ENCODE measurements at places on chromosomes 13 and 19. TPM values are rescaled to one million over a fixed set of nuclear protein-coding genes. Genes with fewer than 3 reads are reported as not detected.

SLC27A1 gene
- 27.3 TPM for total RNA-seq

AP1M2 gene
- 45.5 TPM for total RNA-seq

TMEM238 gene
- total RNA-seq: 2.5 TPM

ATP8B3 gene
- 0.72 TPM for total RNA-seq

ZSCAN22 gene
- 6.1 TPM for total RNA-seq

LINGO3 gene
- total RNA-seq: not detected

FXYD3 gene
- total RNA-seq: 3.8 TPM

DNA sequence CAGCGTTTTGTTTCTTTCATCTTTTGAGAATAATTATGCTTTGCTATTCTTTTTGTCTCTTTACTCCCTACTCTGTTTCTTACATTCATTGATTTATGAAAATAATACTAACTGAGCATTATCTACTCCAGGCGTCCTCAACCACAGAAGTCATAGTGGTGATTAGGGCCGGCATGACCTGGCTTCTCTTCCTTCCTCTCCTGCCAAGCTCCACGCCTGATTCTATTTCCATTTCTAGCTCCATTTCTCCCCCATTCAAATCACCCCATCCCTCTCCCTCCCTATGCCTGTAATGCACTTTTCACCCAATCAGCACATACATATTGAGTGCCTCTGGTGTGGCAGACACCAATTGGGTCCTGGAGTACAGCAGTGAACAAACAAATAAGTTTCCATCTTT lies 183.2 kb upstream of the GPR12 start:
- no peak for DNase-seq
- no peak overlapping the region for H3K27ac ChIP-seq
- H3K4me1 ChIP-seq: no peaks in the 10 kb centered on the region
- no peak overlapping the region for H3K4me3 ChIP-seq
- no peaks in the 10 kb centered on the region for H3K36me3 ChIP-seq

DNA sequence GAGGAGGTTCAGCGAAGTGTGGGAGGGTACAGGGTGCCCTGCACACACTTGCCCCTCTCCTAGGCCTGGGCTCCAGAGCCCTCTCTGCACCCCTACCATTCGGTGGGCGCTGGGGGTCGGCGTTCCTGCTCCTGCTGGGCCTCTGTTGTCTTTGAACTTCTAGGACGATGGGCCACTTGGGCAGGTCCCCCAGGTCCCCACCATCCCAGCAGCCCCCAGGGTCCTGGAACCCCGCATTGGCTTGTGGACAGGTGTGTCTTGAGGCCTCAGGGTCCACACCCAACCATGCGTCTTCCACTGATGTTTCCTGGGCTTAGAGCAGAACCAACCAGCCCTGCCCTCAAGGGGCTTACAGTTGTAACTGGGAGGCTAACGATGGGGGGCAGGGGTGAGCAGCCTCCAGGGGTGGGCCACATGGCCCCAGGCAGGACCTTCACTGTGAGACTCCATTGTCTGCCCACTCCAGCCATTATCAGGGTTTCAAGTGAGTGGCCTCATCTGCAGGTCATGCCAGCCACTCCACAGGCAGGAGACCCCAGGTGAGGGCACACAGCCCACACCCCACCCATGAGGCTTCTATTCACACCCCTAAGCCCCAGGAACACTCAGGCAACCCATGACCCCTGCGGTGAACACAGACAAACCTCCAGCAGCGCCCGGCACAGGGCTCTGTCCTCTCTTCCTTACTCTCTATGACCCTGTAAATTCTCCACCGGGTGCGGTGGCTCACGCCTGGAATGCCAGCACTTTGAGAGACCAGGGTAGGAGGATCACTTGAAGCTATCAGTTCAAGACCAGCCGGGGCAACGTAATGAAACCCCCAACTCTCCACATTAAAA lies 2.0 kb upstream of the KLF16 start:
- peaks cover 8% of the 10 kb centered on the region for H3K4me1 ChIP-seq
- H3K27ac ChIP-seq: peak overlapping the region; percentile 87
- no peaks in the 10 kb centered on the region for H3K36me3 ChIP-seq
- H3K4me3 ChIP-seq: no peak overlapping the region

DNA sequence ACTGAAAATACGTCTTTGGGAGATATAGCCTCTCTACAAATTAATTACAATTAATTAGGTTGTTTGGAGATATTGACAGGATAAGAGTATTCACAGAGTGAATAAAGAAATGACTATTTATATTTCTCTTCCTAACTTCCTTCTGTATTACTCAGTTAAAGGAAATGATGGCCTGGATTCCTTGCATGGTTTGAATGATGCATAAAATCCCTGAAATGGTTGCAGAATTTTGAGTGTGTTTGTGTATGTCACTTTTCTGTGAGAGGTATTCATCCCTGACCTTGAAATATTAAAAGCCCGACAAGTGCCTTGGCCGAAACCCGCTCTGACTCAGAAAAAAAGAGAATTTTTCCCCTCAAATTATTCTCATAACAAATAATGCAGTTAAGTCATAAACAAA lies 90.0 kb downstream of the PDS5B start:
- H3K36me3 ChIP-seq: no peaks in the 10 kb centered on the region
- no peak overlapping the region for H3K4me3 ChIP-seq
- no peak for DNase-seq
- no peaks in the 10 kb centered on the region for H3K4me1 ChIP-seq
- H3K27me3 ChIP-seq: no peaks in the 10 kb centered on the region
- no peak overlapping the region for H3K27ac ChIP-seq

GRCh38 chr13:24313439-24313838 lies 4.1 kb downstream of the C1QTNF9 start:
- no peaks in the 10 kb centered on the region for H3K4me1 ChIP-seq
- H3K27me3 ChIP-seq: no peaks in the 10 kb centered on the region
- DNase-seq: no peak
- H3K27ac ChIP-seq: no peak overlapping the region
- no peaks in the 10 kb centered on the region for H3K36me3 ChIP-seq

- H3K27ac ChIP-seq: no peak overlapping the region
- no peaks in the 10 kb centered on the region for H3K27me3 ChIP-seq
- H3K36me3 ChIP-seq: no peaks in the 10 kb centered on the region
- H3K4me1 ChIP-seq: no peaks in the 10 kb centered on the region
- no peak for DNase-seq
Observed at GRCh38 chr19:16969135-16969534, 57.5 kb downstream of the CPAMD8 start.

DNA sequence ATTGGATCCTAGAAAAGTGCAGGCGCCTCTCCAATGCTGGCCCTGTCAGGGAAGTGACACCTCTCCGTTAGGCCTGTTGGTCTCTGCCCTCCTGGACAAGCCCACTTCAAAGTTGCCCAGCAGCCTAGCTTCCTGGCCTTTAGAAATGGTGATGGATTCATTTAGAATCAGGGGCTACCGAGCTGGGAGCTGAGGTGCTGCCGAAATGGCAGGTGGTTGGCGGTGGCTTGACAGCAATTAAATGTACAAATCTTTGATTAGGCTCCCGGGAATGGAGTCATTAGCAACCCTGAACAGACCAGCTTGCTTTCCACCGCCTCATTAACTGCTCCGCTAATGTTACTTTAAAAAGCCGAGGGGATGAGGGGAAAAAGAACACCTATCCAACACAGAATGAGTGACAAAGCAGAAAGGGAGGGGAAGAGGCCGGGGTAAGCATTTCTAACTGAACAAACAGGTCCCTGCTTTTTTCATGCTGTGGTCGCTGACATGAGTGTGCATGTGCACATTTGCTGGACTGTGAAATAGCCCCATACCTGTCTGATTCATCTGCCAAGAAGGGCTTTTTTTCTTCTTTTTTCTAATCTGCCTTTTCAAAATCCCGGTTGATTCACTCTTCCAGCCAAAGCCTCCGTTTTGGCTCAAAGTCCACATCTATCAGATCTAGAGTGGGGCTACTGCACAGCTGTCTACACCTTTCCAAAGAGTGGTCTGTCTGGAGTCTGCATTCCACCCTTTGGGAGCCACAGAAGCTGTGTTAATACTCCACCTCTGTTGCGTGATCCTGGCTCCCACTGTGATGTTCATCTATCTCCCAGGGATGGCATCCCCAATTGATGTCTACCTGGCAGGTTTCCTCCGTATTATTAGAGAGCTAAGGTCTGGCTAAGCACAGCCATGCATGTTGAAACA lies 431.9 kb downstream of the COG6 start:
- no peak overlapping the region for H3K27ac ChIP-seq
- no peaks in the 10 kb centered on the region for H3K27me3 ChIP-seq
- H3K36me3 ChIP-seq: no peaks in the 10 kb centered on the region
- no peak for DNase-seq

DNA sequence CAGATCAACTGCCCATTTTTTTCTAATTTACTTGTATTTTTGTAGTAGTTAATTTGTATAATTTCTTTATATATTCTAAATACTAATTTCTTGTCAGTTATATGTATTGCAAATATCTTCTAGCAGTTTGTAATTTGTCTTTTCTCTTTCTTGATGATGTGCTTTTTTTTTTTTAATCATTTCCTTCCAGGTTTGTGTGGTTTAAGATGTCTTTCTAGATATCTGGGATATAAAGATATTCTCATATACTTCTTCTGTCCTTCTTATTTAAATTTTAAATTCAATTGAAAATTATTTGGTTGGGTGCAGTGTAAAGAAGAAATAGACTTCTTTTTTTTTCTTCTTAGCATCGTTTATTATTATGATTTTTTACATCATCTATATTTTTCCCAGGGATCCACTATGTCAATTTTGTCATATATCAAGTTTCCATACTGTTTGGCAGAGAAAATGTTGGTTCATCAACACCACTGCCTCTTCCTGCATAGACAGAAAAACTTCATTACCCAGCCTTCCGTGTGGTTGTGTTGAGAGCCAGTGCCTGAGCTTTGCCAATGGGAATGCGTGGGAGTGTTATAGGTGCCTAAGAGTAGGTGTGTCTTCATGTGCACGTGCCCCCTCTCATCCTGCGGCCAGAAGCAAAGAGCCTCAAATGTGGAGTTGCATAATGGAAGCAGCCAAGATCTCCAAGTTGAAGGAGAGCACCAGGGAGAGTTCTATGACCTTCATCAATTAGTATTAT lies 15.8 kb downstream of the CPB2 start:
- H3K27ac ChIP-seq: no peak overlapping the region
- no peaks in the 10 kb centered on the region for H3K36me3 ChIP-seq
- H3K4me3 ChIP-seq: no peak overlapping the region
- no peaks in the 10 kb centered on the region for H3K27me3 ChIP-seq
- H3K4me1 ChIP-seq: no peaks in the 10 kb centered on the region
- no peak for DNase-seq
